ENCODE measurements at places on chromosomes 12 and 14.

DNA sequence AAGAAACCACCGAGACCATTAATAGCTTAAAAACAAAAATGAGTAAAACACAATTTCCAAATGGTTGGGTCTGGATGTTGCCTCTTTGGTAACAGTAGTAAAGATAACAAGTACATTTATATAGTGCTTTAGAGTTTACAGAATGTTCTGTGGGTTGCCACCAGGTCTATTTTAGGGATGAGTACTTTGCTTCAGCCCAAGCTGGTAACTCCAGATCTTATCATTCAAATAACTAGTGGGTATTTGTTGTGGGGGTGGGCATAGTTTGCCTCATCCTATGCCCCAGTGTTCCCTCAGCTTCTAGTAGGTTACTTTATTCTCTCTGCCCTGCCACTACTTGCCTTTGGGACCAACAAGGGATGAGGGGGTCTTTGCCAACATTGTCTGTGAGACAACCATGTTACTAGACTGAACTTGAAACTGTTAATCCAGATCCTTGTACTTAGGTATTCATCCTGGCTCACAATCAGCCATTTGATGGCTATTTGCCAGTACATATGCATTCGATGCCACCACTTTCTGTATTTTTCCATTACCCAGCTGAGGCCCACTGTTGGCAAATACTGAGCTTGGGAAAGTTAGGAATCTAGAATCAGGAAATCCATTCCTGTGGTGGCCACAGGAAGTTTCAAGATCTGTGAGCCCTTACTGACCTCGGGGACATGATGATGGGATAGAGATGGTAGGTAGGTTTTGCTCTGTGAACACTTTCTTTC is 17.6 kb upstream of the AKAP6 start:
- DNase-seq, result no peak

DNA sequence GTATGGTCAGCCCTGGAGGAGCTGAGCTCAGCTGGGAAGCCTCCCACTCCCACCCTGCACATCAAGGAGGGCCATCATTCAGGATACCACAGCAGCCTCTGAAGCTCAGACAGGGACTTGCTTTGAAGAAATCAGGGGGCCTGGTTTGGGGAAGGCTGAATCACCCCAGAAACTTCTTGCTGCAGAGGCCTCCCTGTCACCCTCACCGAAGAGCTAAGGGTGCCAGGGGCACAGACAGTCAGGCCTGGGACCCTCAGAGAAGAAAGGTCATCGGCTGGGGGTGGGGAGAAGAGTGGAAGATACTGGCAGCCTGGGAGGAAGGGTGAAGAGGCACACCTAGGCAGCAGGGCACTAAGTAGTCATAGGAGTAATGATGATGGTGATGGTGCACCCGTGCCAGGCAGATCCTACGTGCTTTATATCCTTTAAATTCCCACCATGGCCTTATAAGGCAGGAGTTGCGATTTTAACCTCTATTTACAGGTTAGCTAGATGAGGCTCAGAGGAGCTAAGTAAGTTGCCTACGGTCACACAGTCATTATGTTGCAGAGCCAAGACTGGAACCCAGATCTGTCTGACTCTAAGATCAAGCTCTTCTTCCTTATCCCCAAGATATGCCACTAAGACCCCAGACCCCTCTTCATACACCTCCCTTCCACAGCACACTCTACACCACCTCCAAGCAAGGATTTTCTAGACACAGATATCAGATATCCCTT is 28.5 kb upstream of the PNMA1 start:
- peak; percentile 67 for DNase-seq

DNA sequence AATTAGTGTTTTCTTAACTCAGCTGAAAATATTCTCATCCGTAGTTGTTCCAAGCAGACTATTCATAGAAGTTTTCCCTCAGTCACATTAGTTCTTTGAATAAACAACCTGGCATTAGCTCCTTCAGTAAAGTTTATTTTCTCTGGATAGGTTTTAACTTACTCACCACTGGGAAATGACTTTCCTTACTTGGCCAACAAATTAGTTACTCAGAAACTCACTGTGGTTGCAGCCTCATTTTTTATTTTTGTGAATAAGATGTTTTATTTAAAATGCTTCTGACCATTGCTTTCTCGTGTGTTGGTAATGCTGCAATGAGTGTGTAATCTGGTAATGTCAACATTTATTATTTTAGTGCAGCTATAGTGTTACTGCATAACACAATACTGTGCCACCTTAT is 74.9 kb downstream of the NOVA1 start:
- no peak for DNase-seq

DNA sequence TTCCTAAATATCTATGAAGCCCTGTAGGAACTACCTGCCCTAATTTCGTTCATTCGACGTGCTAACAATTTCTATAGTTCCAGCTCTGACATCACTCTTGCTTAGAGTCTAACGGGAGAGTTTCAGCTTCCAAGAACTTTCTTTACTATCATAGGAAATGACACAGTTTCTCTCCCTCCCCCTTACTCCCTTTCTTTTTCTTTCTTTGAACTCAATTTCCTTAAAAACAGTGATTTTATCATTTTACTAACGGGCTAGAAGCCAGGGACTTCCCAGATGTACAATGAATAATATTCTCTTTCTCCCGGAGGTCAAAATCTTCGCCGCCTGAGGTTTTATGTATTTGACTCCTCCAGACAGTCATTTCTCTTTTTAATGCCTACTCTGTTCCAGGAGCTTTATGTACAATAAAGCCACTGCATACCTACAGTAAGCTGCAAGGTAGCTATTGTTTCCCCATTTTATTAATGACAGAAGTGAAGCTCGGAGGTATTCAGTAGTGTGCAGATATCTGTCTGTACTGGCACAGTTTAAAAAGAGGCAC is 15.7 kb downstream of the SMCO2 start:
- DNase-seq, result peak; percentile 18

DNA sequence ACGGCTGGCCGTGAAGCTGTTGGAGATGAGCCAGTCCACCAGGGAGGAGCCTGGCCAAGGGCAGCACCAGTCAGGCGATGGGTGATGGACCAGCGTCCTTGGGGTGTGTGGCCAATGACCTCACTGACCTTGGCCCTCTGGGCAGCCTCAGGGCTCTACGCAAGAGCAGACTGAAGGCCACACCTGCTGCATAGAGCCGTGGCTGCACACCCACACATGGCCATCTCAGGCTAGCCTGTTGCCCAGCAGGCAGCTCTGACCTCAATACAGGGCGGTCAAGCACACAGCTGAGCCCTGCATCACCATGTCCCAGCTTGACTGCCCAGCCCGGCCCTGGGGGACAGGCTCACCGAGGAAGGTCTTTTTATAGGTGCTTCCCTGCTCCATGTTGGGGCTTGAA is 19.2 kb downstream of the PLEK2 start:
- DNase-seq, result no peak

Data from activated CD8-positive, alpha-beta T cell treated with anti-CD3 and anti-CD28 coated beads for 36 hours (primary cell).